Stimulated activated CD8-positive, alpha-beta memory T cell treated with anti-CD3 and anti-CD28 coated beads, Interleukin-15, amount 100 ng/mL, for 24 hours (primary cell): ENCODE measurements at places on chromosomes 4 and X.

DNA sequence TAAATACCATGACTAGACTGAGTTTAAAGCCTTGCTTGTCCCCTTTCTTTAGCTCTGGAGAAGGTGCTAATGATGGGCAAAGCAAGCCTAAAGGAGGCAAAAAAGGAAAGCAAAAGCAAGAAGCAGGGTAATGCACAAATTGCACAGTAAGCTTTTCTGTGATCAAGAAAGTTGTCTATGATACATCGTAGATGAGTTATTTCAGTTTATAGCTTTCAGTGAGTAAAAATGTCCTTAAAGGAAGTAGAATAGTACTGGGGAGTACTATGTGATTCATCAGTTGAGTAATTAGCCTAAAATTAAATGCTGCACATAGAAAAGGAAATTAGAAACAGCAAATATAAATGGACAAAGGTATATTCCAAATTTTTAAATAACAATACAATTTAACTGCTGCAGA lies 50.2 kb upstream of the PDE5A start:
- DNase-seq = no peak

- DNase-seq = no peak
These were observed 97.4 kb downstream of the COL4A5 start for GRCh38 chrX:108537005-108537404.

DNA sequence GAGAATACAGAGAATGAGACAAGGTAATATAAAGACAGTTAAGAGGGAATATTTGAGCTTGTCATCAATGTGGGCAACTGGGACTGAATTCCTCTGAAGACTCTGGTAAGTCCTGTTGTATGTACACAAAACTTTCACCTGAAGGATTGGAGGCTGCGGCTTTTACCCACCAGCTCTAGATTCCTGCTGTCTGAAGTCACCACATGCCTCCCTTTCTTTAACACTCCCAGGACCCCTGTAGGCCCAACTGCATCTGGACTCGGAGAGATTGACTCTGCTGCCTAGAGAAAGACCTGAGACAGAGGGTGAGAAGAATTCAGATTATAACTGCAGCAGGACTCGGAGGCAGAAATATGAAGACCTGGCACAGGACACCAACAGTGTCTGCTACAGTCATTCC lies 1048.0 kb downstream of the PDHA2 start:
- no peak for DNase-seq

DNA sequence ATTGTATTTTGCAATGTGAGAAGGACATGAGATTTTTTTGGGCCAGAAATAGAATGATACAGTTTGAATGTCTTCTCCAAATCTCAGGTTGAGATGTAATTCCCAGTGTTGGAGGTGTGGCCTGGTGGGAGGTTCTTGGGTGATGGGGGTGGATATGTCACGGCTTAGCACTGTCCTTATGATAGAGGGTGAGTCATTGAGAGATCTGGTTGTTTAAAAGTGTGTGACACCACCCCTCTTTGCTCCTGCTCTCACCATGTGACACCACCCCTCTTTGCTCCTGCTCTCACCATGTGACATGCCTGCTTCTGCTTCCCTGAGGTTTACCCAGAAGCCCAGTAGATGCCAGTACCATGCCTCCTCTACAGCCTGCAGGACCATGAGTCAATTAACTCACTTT lies 1226.9 kb downstream of the PCDH7 start:
- DNase-seq = no peak

GRCh38 chrX:52166840-52167239 lies 17.8 kb upstream of the MAGED4 start:
- DNase-seq = no peak
